ENCODE measurements at places on chromosomes 4 and X.

- DNase-seq = no peak
Observed at GRCh38 chr4:159508917-159509500, 406.1 kb downstream of the RAPGEF2 start.

DNA sequence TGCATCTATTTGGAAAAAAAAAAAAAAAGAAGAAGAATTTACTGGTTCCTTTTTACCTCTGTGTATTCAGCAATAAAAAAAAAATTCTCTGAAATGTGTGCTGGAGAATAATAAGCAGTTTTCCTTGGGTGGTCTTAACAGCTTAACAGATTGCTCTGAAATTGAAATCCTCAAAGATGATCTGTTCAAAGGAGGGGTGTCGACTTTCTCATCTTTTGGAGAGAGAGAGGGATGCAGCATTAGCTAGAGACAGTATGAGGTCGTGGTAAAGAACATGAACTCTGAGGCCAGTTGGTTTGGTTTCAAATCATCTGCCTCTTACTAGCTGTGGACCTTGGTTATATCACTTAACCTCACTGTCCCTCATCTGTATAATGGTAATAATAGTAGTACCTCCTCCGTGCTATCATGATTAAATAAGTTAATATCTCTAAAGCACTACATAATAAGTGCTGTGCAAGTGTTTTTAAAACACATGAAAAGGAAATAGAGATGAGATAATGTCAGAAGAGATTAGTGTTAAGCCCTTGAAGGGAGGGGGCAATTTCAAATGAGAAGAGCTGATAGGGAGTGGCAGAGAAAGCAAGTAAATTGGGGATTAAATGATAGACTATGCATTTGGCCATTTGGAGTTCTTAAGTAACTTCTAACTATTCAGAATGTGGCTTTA lies 109.9 kb upstream of the LIMCH1 start:
- no peak for DNase-seq

DNA sequence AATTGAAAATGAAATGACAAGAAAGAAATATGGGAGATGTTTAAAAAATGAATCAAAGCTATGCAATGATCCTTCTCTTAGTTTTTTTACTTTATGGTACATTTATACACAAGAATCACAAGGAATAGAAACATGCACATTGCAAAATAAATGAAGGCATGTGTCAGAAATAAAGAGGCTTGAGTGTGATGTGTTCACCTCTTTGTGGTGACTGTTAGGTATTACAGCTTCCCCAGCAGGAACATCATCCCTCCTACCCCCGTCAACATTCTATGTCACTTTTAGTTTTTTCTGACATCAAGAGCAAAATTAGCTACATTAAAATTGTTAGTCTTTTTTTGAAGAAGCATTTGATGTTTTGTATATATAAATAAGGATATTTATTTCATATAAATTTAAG lies 214.8 kb downstream of the SLC4A4 start:
- no peak for DNase-seq

DNA sequence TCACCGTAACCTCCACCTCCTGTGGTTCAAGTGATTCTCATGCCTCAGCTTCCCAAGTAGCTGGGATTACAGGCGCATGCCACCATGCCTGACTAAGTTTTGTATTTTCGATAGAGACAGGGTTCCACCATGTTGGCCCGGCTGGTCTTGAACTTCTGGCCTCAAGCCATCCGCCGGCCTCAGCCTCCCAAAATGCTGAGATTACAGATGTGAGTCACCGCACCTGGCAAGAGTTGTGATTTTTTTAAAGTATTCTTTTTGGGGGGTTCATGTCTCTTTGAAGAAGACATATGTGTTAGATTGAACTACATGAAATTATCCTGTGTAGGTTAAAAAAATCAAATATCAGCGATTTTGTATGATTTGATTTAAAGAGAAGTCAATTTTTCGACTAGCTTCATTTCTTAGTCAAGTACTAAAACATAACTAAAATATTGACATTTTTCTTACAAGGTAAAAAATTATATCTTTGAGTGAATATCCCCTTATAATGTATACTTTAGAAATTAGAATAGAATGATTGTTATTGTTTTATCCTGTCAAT lies 60.3 kb upstream of the ANTXR2 start:
- DNase-seq = no peak

GRCh38 chr4:113823291-113823659 lies 61.7 kb upstream of the CAMK2D start:
- DNase-seq = no peak

DNA sequence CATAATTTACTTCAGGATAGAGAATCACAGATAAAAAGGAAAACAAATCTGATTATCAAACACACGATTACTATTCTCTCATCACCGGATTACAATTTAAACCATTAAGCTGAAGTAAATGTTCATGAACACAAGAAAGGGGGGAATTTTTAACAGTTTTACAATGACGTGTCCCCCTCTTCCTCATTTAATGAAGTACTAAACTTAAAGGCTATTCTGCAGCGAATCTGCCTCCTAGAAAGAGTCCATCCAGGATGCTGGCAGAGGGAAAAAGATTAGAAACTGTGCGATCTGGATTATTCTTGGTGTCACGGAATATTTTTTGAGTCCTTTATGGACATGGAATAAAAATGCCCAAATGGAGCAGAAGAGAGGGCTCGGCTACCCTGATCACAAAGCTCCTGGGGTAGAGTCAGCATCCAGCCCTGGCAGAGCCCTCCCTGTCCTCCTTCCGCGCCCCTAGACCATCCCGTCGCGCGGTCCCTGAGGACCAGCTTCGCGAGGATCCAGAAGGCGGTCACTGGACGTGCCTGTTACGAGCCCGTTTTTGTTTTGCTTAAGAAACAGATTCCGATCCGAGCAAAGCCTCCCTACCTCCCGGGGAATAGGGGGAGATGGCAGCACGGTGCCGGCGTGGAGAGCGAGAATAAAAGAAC lies 1.2 kb downstream of the ELF2 start:
- no peak for DNase-seq

- DNase-seq = no peak
Observed at GRCh38 chrX:54067766-54068165, 23.5 kb upstream of the PHF8 start.

- no peak for DNase-seq
Observed at GRCh38 chr4:185468999-185469398, 2.5 kb downstream of the CCDC110 start.

DNA sequence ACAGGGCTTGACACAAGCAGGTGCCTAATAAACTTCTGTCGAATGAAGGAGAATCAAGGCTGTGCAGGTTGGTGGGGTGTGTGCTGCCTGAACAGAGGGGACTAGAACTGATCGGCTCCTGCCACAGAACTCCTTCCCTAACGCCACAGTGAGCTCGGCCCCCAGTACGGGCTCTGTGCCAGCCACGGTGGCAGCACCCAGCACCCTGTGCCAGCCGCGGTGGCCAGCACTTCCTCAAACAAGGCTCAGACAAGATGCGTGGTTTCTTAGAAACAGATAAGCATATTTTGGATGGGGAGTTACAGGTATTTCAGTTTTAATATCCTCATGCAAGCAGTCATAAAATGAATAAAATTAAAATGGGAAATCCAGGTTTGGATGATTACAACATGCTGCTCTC lies 26.0 kb upstream of the C4orf50 start:
- DNase-seq = no peak

GRCh38 chr4:24645765-24646550 lies 61.6 kb upstream of the DHX15 start:
- no peak for DNase-seq

DNA sequence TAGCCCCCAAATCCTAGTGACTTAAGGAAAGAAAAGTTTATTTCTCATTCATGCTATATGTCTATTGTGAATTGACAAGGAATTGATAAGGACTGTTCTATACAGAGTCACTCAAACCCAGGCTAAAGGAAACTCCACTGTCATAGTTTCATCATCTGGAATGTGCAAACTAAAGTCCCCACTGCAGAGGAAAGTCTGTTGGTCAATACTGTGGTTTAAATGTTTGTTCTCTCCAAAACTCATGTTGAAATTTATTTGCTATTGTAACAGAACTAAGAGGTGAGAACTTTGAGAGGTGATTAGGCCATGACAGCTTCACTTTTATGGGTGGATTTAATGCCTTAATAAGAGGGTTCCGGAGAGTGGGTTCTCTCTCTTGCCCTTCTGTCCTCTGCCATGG lies 149.6 kb downstream of the COX18 start:
- no peak for DNase-seq

DNA sequence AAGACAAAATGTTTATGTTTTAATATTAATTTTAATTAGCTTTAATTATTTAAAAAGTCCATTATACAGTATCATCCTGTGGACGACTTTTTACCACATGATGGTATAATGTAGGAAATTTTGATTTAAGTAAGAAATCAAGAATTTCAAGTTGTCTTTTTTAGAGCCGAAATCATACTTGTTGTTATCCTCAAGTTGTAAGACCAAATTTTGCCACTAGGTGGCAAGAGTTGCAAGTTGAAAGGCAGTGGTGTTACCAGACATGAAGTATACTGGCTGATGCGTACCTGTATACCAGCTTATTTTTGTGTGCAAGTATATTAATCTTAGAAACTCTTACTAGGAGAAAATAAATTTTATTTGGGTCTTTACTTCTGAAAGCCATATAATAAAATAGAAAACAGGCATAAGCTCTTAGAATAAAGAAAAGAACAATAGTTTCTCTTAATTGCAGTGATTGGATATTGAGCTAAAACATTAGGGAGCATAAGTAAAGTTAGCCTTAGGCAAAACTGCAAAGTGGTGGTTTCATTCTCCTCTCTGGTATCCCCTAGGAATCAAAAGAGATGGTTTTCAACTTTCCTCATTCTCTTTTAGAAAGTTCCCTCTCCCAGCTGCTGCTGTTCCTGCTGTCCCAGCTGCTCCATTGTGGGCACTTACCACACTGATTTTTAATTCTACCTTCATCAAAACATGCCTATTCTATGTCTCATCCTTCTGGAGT lies 118.0 kb upstream of the WDFY3 start:
- DNase-seq = no peak

DNA sequence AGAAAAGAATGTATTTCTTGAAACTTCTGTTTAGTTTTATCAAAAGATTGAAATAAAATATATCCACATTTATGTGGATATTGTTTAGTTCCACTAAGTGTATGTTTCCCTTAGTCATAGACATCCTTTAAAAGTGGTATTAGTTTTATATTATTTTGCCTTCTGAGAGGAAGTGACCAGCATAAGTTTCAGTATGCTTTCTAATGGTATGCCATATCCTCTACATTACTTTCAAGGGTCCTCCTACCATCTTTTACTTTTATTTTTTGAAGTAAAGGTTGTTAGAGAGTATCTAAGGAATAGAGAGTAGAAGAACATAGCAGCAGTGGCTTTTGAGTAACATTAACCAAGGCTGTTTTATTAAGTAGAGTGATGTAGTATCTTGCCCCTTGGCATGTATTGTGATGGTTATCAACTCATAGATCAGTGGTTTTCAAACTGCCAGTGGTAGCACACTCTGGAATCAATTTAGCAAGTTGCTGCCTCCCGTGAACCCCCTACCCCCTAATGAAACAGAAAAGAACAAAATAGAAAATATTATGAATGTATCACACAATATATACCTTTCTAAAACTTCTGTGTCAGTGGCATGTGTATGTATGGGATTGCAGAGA lies 44.8 kb downstream of the RBPJ start:
- no peak for DNase-seq

GRCh38 chr4:68180849-68181526 lies 51.3 kb upstream of the TMPRSS11F start:
- no peak for DNase-seq

DNA sequence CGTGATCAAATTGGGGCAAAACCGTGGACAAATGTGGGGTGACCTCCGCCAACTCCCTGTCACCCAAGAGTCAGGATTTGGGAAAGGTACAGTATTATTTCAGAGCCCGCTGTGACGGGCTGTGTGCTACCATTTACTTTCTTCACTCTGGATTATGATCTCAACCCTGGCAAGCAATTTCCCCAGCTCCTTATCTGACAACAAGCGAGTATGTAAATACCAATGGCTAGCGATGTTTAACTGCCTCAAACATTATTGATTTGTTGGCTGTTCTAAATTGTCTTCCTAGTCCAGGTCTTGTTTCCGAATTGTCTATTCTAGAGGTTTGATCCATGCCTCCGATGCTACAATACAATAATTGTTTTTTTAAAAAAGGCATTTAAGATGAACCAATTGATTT lies 17.7 kb upstream of the PITX2 start:
- no peak for DNase-seq

DNA sequence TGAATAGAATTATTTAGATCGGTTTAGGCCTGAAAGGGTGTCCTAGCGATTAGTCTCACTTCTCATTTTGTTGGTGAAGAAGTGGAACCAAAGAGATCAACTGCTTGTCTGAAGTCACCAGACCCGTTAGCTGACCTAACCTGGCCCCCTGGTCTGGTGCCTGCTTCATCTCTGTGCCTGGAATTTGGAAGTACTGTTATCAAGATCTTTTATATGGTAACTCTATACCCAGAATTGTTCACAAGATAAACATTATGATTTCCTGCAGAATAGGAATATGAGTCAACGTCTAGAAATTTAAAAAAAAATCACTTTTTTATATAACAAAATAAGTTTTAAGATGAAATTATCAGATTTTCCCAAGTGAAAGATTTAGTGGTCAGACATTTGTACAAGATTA lies 37.2 kb downstream of the LRP2BP start:
- no peak for DNase-seq

DNA sequence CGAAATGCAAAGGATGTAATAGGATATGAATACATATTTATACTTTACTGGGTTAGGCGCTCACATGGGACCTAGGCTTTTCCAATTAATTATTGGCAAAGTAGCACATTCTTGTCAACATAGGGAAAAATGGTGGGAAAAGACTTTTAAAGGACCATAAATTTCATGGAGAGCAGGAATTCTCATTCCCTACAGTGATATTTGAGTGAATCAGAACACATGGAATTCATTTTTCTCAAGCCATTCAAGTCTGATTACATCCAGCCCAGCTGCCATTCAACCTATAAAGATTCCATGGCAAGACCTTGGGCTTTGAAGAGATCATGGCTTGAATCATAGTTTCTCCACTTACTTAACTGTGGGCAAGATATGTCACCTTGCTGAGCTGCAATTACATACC lies 150.4 kb downstream of the SOWAHB start:
- no peak for DNase-seq

GRCh38 chr4:102493257-102493656 lies 7.9 kb upstream of the NFKB1 start:
- DNase-seq = no peak

- no peak for DNase-seq
Observed at GRCh38 chr4:92599044-92599443, 295.3 kb downstream of the GRID2 start.

DNA sequence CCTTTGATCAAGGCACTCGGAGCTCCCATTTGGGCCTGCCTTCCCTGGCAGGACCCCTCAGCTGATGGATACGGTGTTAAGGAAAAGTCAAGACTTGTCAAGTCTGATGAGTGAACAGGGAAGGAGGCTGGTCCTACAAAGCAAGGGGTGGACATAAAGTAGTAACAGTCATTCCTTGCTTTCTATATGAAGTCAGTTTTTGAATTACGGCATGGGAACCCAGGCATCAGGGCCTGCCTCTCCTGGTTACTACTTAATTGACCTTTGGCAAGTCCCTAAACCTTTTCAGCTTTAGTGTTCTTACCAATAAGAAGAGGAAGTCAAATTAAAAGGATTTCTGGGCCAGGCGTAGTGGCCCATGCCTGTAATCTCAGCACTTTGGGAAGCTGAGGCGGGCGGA lies 7.0 kb downstream of the CHST7 start:
- DNase-seq = no peak

Data from hypothalamus (tissue), 51 donors.